ENCODE measurements at places on chromosomes 2 and 18.

DNA sequence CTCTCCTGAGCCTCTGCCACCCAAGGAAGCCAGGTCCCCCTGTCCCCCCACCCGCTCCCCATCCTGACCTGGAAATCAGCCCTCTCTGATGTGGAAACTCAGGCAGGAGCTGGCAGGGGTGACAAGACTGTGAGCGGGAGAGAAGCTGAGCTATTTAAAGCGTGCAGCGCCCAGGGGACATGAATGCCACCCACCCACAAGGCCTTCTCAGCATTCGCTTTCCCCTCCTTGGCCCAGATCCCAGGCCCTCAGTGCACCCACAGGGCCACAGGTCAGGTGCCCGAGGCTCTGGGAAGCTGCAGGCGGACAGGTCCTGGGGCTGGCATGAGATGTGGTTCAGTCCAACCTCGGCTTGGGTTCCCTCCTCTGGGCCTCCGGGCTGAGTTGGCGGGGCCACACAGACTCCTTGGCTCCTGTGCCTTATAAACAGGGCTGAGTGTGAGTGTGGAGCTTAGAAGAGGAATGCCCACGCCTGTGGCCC lies 168.3 kb downstream of the SMAD7 start:
- no peak for DNase-seq

GRCh38 chr2:68365087-68365486 lies at the start of gene PLEK:
TSS of gene PLEK (plus strand) at chr2:68365282. CDS start at chr2:68365352, 70 bp downstream.
- no peak for DNase-seq

- DNase-seq: peak; percentile 83
Observed at GRCh38 chr2:26033270-26033817, 540 bp upstream of the RAB10 start.

- no peak for DNase-seq
Observed at GRCh38 chr18:64253873-64254272, 105.0 kb upstream of the LINC00305 start.

- DNase-seq: no peak
Observed at GRCh38 chr2:1664698-1665097, 79.6 kb downstream of the PXDN start.

Data from fibroblast of skin of abdomen (primary cell).